HL-60 (cell line): ENCODE measurements at places on chromosomes 3 and 15.

GRCh38 chr15:65363766-65364165 lies 14.0 kb downstream of the IGDCC3 start:
- no peak for DNase-seq

DNA sequence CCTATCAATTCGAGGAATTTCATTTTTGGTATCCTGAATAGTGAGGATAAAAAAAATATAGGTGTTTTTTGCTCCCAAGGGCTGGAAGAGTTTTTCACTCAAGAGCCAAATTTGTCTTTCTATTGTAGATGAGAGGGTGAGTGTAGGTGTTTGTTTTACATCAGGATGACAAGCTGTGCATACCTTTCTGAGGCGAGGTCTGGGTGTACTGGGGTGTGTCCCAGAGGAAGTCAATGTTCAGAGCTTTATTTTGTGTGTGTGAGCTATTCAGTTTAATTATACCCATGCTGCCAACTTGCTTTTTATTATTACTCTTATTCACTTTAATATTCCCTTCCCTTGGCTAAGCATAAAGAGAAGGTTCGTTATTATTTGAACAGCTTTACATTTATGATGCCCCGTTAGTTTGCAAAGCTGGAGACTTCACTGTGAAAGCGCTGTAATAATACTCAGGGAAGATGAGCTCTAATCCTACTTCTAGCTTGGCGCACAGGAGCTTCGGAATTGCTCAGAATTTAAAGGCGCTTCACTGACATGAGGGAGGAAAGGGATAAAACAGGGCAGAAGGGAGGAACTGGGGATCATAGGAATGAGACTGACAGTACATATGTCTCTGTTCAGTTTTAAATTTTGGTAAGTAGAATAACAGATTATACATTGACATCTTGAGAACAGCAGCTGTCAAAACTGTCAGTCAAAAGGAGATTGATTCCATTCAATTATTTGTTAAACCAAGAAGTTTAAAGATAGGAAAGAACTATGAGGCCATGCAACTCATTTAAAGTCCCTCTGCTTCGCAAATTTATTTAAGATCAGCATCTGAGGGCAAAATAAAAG lies 117.7 kb upstream of the TP63 start:
- DNase-seq: no peak

DNA sequence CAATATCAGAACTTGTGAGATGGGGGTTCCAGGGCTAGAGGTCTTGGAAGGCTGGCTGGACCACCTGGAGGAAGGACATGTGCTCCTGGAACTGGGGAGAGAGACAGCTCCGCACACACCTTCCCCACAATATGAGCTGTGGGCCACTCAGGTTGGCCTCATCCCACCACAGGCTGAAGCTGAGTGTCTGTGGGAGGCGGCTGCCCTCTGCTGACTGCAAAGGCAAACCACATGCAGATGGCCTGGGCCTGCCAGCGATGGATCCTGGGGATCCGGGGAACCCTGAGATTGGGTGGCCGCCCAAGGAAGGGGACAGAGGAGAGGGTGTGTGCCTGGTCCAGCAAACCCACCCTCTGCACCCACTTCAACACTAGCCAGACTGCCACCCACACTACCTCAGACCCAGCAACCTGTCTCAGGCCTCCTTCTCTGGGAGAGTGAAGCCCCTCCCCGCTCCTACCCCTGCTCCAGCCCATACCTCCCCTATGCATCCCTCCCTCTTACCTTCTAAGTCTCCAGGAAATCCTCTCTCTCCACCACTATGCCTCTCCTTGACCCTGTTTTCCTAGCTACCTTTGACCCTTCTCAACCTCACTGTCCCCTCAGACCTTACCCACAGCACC lies 44.8 kb downstream of the CYP11A1 start:
- no peak for DNase-seq

DNA sequence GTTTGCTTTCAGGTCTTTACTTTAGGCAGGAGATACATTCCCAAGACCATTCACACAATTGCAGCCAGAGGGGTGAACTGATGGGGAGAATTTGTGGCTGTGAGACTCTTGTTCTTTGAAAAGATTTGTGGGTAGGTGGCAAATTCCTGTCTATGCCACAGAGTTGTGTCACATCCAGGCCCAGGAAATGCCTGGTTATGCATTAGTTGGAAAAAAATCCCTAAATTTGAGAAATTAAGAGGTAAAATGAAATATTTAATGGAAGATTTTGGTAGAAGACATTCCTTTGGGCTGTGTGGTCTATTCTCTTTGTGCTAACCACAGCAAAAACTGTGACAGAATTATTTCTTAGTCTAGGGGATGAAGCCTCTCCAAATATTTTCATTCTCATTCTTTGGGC lies 28.8 kb downstream of the SAMMSON start:
- no peak for DNase-seq

GRCh38 chr3:136617198-136617597 lies 135.0 kb downstream of the STAG1 start:
- no peak for DNase-seq

GRCh38 chr3:170692720-170693119 lies 106.8 kb upstream of the SLC7A14 start:
- no peak for DNase-seq

DNA sequence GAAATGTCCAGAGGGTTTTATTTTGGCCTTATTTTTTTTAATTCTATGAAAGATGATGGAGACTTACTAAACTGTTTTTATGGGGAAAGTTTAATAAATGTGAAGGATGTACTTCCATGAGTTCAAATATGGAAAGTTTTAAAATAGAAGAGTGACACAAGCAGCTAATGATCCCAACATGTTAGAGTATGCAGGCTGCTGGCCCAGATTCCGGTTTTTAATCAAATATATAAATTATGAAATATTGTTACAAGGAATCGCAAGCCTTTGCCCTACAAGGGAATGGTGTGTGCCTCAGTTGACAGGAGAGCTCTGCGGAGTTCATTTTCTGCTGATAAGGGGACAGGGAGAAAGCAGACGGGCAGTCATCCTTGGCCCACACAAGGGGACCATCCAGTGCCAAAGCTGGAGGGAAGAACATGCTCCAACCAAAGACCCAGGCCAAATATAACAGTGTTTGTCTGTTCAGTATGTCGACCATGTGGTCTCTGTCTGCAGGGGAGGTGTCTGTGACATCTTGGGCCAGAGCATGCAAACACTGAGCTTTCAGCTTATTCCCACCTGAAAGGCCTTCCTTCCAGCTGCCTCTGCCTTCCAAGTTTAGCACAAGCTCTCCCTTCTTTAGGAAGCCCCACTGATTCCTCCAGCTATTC lies 69.8 kb downstream of the SSUH2 start:
- no peak for DNase-seq
